ENCODE measurements at places on chromosomes 1 and 21.
A peak's percentile ranks its signal among the peaks of the same experiment; 100 is the strongest.

- no peak for DNase-seq
These were observed 50.0 kb downstream of the CLIC4 start for GRCh38 chr1:24795236-24795635.

DNA sequence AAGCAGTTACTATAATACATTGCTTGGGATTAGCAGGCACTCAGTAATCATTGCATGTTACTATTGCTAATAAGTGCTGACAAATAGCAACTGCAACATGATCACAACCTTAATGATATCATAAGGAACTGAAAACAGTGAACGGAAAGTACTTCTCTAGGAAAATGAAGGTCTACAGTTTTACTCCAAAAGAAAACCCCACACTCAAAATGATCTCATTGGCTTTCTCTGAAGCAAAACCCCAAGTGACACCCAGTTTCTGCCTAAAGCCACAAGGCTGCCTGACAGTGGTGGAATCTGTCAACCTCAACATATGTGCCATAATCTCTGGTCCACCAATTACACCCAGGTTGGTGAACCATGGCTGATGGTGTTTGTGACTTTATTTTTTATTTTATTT, 137.6 kb downstream of the PTGER3 start:
- DNase-seq, result no peak

DNA sequence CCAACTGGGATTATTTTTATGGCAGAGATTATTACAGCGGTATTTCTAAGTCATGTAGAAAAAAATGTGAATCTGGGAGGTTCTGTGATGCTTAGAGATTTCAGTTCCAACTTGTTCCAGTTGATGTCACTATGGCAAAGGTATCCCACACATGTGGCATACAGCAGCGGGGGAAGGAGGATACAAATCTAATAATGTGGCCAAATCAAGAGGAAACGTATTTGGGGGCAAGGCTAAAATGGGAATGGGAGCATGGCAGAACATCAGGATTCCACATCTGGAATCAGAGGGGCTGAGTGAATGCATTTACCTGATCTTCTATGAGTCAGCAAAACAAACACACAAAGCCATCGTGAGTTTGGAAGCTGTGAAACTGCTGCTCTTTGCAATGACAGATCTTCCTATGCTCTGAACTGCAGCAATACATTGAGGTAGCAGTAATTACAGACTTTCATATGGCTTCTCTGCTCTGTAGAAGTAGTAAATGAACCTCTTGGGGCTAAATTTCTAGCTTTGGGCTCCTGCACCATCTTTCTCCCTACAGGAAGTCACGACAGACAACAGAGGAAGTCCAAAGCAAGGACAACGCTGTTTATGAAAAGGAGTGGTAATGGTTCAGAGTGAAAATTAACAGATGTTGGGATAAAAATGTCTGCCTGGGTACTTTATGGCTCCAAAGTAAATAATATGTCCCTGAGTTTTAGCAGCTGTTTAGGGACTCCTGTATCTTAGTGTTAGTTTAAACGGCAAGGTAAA, 55.5 kb downstream of the GABPA start:
- DNase-seq, result peak; percentile 25

DNA sequence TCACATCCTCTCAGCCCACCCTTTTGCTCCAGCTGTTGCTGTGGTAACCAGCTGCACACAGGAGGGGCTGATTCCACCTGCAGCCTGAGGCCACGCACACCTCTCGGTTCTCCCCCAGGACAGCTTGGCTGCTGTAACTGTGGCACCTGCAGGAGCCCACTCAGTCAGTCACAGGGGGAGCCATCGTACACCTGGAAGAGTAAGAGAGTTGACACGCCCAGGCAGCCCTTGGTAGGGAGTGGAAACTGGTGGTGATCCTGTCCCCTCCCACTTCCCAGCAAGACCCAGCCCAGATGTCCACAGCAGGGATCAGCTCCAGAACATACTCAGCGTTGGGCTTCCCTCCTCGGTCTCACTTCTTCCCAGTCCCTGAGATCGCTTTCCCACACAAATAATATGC, 32.2 kb upstream of the BACE2 start:
- DNase-seq, result no peak

DNA sequence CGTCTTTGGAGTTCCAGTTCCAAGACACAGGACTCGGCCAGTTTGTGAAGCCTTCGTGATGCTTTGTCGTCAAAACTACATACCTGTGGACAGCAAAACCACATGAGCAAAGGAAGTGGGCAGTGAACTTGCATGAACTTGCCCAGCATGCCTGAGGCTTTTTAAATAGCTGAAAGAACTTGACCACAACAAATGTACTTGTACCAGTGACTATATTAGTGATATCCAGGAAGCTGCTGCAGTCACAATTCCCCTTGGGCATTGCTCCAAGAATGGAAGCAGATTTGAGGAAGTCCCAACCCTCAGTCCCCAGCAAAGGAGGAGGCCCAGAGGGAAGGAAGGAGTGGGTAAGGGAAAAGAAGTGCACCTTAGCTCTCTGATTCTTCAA, 2.6 kb downstream of the FUCA1 start:
- DNase-seq, result no peak

- no peak for DNase-seq
These were observed 9.2 kb upstream of the VPS26C start for GRCh38 chr21:37276377-37276776.

- DNase-seq, result no peak
These were observed 107.5 kb downstream of the SLC44A5 start for GRCh38 chr1:75503221-75503974.
